Naive thymus-derived CD8-positive, alpha-beta T cell (primary cell): ENCODE measurements at places on chromosomes 12 and 14.

DNA sequence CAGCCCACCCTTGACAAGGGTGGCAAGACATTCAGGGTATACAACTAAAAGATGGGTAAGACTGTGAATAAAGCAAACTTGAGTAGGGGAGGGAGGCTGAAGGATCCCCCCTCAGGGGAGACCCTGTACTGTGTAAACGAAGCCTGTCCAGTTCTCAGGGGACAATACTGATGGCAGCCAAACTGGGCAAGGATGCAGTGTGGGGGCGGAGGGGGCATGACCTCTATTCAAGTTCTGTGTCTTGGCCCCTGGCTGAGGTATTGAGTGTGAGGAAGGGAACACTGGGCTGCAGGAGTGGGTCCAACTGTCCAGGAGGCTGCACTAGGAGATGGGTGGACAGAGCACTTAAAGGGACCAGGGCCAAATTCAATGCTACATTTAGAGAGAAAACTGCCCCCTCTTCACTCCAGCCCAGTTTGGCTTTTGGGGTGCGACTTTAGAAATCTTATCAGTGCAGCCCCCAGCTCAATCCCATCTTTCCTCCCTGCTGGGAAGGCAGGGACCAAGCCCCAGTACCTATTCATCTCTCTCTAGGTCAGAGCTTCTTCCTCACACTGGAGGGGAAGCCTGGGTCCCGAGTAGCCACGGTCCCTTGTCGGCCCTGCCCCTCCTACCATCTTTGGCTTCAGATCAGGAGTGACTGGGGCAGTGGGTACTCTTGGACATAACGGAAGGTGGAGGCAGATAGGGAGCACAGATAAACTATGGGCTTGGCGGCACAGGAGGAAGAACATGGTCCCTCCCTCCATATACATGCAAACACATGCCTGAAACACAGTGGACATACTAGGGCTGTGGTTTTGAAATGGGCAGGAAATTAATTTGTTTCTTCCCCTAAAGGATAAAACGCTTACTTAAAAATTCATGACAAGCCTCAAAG lies 11.8 kb downstream of the SLC39A5 start:
- no peak for DNase-seq

DNA sequence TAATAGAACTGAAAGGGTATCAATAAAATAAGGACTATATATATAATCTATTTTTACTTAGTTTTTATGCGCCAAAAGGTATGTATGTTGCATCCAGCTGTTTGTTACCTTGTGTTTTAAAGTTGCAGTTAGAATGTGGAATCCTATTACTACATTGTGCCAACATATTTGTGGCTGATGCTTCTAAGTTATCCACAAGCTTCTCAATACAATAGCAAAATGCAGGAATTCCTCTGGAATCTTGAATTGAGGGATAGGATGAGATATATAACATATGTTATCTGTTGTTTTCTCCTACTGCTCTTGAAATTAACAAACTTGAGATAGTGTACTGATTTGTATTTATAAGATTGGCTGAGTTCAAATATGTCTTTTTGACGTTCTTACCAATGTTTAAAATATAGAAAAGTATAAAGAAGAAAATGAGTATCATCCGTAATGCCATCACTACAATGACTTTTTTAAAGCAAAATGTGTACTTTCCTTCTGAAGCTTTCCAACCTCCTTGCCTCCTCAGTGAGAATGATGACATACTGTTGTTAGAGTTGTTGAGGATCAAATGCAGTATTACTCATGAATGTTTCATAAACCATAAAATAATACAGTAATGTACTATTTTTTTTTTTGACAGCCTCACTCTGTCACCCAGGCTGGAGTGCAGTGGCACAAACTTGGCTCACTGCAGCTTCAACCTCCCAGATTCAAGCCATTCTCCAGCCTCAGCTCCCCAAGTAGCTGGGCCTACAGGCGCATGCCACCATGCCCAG lies 6.6 kb downstream of the RAP1B start:
- no peak for DNase-seq

GRCh38 chr14:74563233-74563585 lies 48.8 kb downstream of the LTBP2 start:
- no peak for DNase-seq

DNA sequence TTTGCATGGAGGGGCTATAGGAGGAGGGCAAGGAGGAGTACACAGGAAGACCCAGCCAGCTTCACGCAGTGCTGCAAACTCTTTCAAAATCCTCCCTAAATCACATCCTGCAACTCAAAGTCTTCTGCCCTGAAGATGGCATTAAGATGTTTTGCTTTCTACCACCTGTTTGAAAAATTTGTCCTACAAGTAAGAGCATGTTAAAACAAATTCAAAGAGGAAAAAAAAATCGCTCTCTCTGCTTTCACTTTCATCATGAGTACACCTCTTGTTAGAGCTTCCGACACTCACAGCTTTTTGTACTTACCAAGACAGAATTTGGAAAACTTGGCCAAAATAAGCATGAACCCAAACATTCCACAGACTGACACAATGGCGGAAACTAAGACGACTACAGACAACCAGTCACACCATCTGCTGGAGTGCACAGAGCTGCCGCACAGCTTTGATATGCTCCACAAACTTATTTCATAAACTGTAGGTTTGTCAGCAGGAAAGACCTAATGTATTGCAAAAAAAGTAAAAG lies 21.3 kb downstream of the GCH1 start:
- DNase-seq, result peak; percentile 70

DNA sequence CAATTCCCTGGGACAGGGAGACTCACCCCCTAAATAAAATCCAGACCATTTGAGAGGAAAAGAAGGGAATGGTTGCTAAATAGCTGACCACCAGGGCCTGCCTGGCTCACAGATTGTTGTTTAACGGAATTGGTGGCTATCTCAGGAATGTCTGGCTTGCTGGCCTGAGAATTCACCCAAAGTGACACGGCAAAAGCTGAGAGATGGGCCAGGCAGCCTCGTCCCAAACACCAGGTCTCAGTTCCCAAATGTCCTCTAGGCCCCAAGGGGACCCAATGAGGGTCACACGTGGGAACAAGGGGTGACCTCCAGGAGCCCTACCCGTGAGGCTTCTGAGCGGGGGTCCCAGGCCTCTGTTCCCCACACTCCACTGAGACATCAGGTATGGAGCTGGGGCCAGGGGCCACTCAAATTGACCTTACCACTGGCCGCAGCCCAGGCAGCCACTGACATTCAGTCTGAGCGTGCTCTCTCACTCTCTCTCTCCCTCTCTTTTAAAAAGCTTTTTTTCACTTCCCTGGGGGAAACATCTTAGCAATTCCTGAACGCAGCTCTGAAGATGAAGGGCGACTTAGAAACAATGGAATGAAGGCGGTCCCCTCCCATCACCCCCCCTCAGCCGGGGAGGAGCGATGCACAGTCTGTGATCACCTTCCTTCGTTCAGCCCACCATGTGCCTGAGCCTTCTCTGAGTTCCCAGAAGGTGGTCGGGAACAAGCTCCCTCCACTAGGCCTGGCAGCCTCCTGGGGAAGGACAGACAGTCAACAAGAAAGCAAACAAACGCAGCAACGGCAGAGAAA lies 131.2 kb downstream of the SCARB1 start:
- DNase-seq, result no peak

DNA sequence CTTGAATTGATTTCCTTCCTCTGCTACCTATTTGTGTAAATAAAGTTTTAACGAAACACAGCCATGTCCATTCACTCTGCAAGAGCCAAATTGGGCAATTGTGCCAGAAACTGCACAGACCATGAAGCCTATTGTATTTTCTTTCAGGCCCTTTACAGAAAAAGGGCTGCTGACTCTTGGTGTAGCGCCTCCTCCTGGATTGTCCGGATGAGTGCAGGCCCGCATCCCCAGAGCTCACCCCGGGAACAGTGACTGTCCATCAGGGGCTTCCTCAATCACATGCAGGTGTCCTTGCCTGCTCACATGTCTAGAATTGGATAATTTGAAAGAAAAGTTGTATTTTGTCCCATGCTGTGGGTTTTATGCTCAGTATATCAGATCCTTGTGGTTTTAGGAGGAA lies 1282.2 kb downstream of the AACS start:
- no peak for DNase-seq

GRCh38 chr12:123083661-123084571 lies 67.0 kb downstream of the PITPNM2 start:
- DNase-seq, result no peak

DNA sequence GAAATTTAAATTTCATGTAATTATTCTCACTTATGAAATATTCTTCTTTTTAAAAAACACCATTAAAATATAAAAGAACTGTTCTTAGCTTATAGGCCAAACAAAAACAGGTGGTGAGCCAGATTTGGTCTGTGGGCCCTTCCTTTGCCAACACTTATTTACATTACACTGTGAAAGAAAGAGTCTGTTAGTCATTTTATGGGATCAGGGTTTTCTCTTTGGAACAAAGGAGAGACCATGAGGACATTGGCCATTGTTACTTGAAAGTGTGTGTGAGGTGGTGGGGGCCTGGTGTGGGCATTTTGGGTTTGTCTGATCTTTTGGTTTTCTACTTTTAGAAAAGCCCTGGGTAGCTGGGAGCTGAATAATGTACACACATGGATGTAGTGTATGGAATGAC lies 62.7 kb downstream of the TTC6 start:
- DNase-seq, result no peak

DNA sequence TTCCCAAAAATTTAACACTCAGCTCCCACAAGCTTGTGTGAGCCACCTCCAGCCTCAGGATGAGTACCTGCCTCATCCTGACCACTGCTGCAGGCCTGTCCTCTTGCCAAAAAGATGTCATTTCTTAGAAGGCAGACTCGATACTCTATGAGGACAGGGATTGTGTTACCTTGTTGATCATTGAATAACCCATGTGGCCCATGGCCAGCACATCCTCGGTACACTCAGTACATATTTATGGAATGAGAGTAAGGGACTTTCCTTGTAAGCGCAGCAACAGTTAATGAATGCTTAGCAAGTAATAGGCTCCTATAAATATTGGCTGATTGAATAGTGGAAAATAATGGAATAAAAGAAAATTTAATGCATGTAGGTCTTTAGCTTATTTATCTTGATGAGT lies 15.3 kb upstream of the DGLUCY start:
- no peak for DNase-seq

- no peak for DNase-seq
These were observed 110.8 kb downstream of the DAD1 start for GRCh38 chr14:22478247-22478646.

DNA sequence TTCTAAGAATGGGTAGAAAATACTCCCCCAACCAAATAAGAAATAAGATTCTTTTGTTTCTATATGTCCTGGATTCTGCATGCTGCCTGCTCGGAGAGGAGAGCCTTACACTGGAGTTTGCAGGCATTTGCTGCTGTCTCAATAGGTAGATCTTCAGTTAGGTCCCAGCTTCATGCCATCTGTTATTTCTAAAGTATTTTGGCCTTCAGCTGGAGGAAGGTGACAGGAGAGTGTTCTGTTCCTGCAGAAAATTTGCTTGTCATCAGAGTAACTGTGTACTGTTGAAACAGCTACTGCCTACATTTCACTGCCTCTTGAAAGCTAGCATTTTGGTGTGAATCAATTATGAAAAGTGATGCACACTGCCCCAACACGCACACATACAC lies 966.9 kb downstream of the NRXN3 start:
- DNase-seq, result no peak

GRCh38 chr14:70716958-70717357 lies 75.2 kb downstream of the TTC9 start:
- DNase-seq, result no peak

DNA sequence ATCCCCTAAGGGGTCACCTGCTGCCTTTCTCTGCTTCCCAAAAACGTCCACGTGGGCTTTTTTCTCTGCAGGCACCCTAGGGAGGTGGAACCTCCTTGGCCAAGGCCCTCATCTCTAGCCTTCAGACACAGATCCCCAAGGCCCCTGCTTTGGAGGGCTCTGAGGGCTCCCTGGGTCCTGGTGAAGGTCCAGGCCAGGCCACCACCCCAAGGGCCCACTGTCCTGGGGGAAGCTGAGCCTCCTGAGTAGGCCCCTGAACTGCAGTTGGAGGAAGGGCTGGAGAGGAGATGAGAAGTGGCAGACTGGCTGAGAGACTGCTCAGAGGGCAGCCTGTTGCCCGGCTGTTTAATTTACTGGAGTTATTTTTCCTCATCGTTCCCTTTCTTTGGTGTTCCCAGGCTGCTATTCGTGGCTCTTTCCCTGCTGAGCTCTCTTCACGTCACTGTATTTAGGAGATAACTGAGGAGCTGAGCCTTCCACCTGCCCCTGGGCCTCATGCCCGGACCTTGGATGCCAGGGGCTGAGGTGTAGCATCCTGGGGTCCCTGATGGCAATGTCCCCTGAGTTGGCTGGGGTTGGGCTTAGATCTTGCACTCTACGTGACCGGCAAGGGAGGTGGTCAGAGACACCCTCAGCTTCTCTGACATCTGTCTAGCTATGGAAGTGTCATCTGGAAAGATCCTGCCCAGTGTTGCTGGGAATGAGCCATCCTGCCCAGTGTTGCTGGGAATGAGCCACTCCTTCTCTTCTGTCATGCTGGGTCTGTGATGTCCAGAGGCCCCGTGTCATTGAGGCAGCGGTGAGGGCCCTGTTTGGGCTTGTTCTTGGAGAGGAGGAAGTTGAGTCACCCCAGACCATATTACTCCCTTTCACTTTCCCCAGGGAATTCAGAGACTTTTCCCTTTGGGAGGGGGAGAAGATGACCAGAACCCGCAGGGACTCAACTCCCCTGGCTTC lies 139.8 kb downstream of the TSPAN9 start:
- no peak for DNase-seq

DNA sequence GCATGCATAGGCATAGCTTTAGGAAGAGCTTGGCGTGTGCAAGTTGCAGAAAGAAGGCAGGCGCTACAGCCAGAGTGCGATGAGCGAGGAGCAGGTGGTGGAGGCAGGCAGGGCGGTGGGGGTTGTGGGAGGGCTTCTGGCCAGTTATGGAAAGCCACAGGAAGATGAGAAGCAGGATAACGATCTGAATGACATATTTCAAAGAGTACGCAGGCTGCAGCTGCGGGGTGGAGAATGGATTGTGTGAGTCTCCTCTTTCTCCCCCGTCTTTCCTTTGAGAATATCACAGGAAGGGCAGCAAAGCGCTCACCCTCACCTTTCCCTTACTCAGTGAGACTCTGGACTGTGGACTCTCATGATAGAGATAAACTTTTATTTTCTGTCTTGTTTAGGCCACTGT lies 48.7 kb upstream of the PLXNC1 start:
- DNase-seq, result no peak

DNA sequence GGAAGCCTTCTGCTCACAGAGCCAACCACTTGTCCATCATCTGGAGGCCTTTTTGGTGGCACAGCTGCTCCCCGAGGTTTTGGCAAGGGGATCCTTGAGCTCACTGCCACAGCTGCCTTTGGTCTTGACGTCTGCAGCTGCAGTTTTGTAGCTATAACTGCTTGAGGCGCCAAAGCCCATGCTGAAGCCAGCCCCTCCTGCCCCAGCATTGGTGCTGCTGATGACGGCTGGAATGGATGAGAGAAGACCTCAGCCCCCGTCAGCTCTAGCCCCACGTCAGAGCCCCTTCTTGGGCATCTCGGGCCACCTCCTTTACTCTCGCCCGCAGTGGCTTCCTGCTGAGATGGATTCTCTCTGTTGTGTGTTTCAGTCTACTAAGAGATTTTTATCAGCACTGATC lies 12.3 kb upstream of the KRT74 start:
- DNase-seq, result peak; percentile 94
